ENCODE measurements at places on chromosomes 3 and 15.

DNA sequence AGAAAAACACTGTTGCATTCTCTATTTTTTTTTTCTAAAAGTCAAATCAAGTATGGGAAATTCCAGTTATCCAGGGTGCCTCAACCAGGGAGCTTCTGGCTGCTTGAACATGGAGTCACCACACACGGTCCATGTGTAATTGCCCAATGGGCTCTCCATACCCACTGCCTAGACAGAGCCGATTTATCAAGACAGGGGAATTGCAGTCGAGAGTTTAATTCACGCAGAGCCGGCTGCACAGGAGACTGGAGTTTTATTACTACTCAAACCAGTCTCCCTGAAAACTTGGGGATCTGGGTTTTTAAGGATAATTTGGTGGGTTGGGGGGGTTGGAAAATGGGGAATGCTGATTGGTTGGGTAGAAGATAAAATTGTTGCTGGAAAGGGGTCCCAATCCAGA is 149.8 kb downstream of the TJP1 start:
- DNase-seq, result no peak

DNA sequence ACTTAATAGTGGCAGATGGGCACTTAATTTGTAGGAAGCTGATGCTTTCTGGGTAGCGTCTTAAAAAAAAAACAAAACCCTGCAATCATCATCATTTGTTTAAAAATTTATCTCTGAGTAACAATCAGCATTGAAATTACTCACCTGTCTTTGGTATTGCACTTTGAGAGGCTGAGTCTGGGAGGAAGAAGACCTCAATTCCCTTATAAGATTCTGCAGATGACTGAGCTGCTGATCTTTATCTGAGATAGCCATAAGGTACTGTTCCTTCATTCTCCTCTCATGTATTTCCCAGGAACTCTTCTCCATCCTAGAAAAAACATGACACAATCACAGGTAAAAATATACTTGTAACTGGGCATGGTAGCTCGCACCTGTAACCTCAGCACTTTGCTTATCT is 16.4 kb upstream of the HCLS1 start:
- no peak for DNase-seq

- no peak for DNase-seq
Observed at GRCh38 chr15:19899021-19899824, 642.4 kb downstream of the GOLGA6L6 start.

GRCh38 chr3:115217292-115217677 is 70.2 kb upstream of the ZBTB20 start:
- no peak for DNase-seq

GRCh38 chr3:106908181-106908938 is 468.9 kb upstream of the CCDC54 start:
- DNase-seq, result no peak
